ENCODE measurements at places on chromosomes 5 and 9. TPM values are rescaled to one million over a fixed set of nuclear protein-coding genes. Genes with fewer than 3 reads are reported as not detected.

DNA sequence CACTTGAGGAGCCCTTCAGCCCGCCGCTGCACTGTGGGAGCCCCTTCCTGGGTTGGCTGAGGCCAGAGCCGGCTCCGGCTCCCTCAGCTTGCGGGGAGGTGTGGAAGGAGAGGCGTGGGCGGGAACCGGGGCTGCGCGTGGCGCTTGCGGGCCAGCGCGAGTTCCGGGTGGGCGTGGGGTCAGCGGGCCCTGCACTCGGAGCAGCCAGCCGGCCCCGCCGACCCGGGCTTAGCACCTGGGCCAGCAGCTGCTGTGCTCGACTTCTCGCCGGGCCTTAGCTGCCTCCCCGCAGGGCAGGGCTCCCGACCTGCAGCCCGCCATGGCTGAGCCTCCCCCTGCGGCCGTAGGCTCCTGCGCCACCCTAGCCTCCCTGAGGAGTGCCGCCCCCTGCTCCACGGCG lies 6.2 kb upstream of the SHB start:
- DNase-seq = no peak

- DNase-seq = no peak
Observed at GRCh38 chr5:93191035-93191817, 389.8 kb downstream of the NR2F1-AS1 start.

- no peak for DNase-seq
Observed at GRCh38 chr9:38362852-38363588, 29.5 kb upstream of the ALDH1B1 start.

DNA sequence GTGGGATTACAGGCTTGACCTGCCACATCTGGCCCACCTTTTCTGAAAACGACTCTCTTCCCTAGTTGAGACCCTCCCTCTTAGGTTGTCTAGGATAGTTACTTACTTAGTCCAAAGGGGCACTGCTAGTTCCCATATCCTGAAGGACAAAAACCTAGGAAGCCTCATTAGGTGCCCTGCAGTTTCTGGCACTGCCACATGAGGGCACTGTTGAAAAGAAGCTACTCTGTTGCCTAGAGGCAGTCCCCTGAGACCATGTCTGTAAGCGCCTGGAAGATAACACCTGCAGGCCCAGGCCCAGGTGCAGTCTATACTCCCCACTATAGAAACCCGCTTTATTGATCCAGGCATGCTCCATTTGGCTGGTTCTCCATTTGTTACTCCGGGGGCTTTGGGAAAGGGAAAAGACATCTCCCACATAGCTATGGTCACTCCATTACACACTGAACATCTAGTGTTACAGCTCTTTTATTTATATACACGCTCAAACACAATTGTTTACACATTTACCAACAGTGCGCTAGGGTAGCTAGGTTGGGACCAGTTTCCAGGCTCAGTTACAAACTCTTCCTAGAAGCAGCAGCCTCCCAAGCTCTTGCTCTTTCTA lies 73.4 kb upstream of the PPARGC1B start:
- no peak for DNase-seq

GRCh38 chr5:79585116-79585515 lies 27.1 kb upstream of the TENT2 start:
- DNase-seq = no peak

GRCh38 chr9:122197882-122198281 lies 30.9 kb downstream of the LHX6 start:
- DNase-seq = no peak

GRCh38 chr5:165627548-165628170 lies 2122.2 kb downstream of the MAT2B start:
- DNase-seq = no peak

- no peak for DNase-seq
Observed at GRCh38 chr9:135960411-135961276, 529 bp downstream of the UBAC1 start.

- DNase-seq = no peak
Observed at GRCh38 chr5:171268700-171269620, 40.1 kb upstream of the TLX3 start.

DNA sequence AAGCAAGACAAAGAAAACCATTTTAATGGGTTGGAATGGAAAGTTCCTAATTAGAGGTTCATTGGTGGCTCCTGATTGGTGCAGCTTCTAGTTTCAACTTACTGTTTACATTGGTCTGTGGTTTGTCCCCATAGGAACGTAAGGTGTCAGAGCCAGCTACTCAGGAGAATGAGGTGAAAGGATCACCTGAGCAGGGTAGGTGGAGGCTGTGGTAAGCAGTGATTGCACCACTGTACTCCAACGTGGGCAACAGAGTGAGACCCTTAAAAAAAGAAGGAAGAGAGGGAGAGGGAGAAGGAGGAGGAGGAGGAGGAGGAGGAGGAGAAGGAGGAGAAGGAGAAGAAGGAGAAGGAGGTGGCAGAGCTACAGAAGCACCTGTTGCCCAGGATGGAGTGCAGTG lies 30.4 kb downstream of the KCNIP1 start:
- DNase-seq = no peak

DNA sequence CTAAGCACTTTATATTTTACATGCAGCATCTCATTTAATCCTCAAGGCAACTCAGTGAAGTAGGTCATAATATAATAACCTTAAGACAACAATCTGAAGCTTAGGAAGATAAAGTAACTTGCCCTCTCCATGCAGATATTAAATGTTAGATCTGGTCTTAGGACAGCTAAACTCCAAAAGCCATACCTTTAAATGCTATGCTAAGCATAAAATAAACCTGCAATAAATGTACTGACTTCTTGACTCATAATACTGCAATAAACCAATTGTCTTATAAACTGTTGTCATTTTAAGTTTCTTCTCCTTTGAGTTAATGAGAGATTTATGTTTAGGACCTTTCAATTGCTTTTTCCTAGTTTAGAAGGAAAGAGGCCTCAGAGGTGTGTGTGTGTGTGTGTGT lies 102.2 kb upstream of the MIER3 start:
- DNase-seq = no peak

- no peak for DNase-seq
Observed at GRCh38 chr5:138985256-138985655, 110.1 kb upstream of the LRRTM2 start.

GRCh38 chr9:120438836-120439546 lies 141.0 kb downstream of the CDK5RAP2 start:
- DNase-seq = no peak

- DNase-seq = no peak
Observed at GRCh38 chr5:173989432-173990082, 587 bp downstream of the C5orf47 start.

The FREM1 gene
- total RNA-seq = 53.2 TPM

The BHMT gene
- total RNA-seq = 11.6 TPM

The EFNA5 gene
- total RNA-seq = 18.9 TPM

Measured in urinary bladder (tissue), 4 donors.